Fibroblast of lung (primary cell): ENCODE measurements at places on chromosomes 5 and 9. TPM values are rescaled to one million over a fixed set of nuclear protein-coding genes. Genes with fewer than 3 reads are reported as not detected.

The DBH gene
- not detected in 2 replicates for total RNA-seq

The ADAMTSL2 gene
- total RNA-seq: under 0.01 TPM in 2 replicates

The C5orf58 gene
- not detected in 2 replicates for total RNA-seq

- DNase-seq: no peak
Measured at GRCh38 chr5:9564752-9565151, 18.9 kb upstream of the SEMA5A start.

- no peak for DNase-seq
Measured at GRCh38 chr5:170021506-170021905, 41.2 kb upstream of the INSYN2B start.

GRCh38 chr9:33780276-33780675, 15.1 kb upstream of the PRSS3 start:
- DNase-seq: no peak

DNA sequence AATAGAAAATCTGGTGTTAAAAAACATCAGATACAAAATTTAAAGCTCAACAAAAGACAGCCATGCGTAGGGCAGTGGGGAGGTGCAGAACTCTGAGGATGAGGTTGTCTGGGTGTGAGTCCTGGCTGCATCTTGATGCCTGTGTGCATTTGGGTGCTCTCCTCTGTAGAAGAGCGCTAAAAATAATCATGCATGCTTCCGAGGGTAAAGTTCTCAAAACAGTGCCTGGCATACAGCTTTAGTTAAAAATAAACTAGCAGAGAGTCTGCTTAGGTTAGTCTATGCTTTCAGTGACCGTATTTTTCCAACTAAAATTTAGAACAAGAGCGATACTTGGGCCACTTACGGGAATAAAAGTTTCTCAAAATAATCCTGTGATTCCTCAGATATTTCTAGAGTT, 55.5 kb upstream of the SPATA31C2 start:
- DNase-seq: no peak

DNA sequence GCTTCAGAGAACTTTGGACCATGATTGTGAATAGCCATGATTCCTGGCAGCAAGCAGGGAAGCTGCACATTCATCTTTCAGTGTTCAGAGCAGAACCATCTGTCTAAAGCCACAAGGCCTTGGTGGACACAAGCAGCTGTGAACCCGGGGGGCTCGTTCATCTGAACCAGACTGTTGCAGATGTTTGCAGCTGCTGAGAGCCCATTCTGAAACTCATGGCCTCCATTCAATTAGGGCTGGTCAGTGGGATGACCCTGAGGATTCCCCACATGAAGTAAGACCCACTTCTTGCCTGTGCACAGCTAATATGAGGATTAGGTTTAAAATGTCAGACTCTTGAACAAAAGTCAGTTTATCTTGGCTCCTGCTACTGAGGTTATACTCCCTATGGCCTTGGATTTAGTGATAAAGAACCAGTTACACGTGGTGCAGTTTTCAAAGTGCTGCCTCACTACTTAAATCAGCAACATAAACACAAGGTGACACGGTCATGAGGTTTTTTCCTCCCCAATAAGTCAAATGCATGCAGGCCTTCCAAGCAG, 109.8 kb upstream of the IFNK start:
- DNase-seq: no peak

- no peak for DNase-seq
Measured at GRCh38 chr5:4720831-4721230, 419.3 kb upstream of the ADAMTS16 start.
